ENCODE measurements at places on chromosomes 12 and 14.

- DNase-seq, result no peak
Observed at GRCh38 chr12:39571351-39571750, 48.3 kb downstream of the ABCD2 start.

DNA sequence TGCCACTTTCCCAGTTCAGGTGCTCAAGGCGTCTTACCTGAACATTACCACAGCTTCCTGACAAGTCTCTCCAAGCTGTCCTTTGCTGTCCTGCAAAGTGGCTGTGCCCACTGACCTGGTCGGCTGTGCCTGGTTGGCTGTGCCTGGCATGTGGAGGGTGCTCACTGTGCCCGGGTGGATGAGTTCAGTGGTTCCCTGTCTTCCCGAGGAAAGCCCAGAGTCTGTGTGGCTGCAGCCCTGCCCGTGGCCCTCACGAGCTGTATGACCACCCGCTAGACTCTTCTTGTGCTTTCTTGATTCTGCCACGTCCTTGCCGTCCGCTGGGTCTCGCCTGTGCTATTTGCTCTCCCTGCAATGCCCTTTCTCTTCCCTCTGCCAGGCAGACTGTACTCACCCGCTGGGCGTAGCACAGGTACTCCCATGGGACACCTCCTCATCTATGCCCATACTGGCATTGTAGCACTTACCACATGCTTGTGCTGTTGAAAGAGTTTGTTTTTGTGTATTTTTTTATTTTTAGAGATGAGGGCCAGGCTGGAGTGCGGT lies 95.9 kb downstream of the TSPAN9 start:
- no peak for DNase-seq

GRCh38 chr12:26058308-26058707 lies 66.5 kb downstream of the BHLHE41 start:
- peak; percentile 10 for DNase-seq

- peak; percentile 27 for DNase-seq
Observed at GRCh38 chr12:30796891-30797371, 42.2 kb upstream of the CAPRIN2 start.

GRCh38 chr14:100747021-100747586 lies 20.4 kb downstream of the DLK1 start:
- DNase-seq, result no peak

GRCh38 chr14:52067873-52068614 lies 815 bp downstream of the NID2 start:
- peak; percentile 43 for DNase-seq

DNA sequence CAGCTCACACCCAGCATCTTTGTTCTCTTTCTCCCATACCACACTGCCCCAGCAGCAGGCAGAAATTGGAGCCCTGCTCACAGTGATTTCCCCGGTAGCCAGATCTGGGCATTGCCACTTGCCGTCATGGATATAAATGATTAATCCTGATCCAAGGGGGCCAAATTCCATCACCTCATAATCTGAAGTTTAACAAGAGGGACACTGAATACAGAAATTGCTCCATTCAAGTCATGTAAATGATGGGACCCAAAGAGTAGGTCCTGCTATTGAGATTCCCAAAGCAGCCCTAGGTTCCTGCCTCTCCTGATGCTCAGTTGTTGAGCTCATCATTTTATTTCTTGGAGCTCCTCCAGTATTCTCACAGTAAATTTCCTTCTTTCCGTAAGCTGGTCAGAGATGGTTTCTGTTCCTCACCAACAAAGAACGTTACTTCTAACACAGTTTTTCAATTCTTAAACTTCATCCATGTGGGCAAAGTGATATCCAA lies 11.7 kb downstream of the ITPR2 start:
- DNase-seq, result no peak

DNA sequence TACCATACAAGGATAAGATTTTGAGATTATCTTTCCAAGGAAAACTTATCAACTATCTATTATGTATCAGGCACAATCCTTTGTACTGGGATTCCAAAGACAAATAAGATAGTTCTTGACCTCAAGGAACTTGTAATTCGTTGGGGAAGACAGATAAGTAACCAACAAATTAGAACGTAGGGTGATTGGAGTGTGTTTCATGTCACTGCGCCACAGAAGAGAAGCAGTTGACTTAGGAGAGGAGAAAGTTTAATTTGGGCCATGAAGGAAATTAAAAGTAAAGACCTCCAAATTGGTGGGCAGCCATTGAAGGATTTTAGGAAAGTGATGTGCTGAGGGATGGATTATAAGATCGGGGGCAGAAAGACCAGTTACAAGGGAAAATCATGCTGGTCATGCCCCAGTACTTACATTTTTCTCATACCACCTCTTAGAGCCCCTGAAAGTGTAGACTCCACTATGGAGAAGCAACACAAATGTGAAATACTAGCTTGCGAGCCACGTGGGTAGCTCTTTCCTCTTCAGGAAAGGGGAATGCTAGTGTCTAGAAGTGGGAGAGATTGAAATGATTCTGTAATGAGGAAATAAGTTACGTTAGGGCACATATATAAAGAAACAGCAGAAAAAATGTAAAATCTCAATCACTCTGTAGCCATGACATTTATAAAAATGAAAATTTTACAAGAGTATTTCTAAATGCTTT lies 148.7 kb downstream of the ETV6 start:
- no peak for DNase-seq

- DNase-seq, result no peak
Observed at GRCh38 chr12:42923583-42923982, 334.0 kb upstream of the PRICKLE1 start.

- no peak for DNase-seq
Observed at GRCh38 chr12:778615-779014, 26.2 kb downstream of the WNK1 start.

- peak; percentile 54 for DNase-seq
Observed at GRCh38 chr12:116534311-116535121, 24.7 kb upstream of the MAP1LC3B2 start.

GRCh38 chr12:24177889-24178288 lies 228.4 kb upstream of the SOX5 start:
- no peak for DNase-seq

- no peak for DNase-seq
Observed at GRCh38 chr12:97948591-97948990, 486.0 kb downstream of the RMST start.

- DNase-seq, result no peak
Observed at GRCh38 chr12:95054206-95054605, 19.2 kb downstream of the NR2C1 start.

GRCh38 chr12:69906411-69907216 lies 81.6 kb downstream of the MYRFL start:
- DNase-seq, result no peak

DNA sequence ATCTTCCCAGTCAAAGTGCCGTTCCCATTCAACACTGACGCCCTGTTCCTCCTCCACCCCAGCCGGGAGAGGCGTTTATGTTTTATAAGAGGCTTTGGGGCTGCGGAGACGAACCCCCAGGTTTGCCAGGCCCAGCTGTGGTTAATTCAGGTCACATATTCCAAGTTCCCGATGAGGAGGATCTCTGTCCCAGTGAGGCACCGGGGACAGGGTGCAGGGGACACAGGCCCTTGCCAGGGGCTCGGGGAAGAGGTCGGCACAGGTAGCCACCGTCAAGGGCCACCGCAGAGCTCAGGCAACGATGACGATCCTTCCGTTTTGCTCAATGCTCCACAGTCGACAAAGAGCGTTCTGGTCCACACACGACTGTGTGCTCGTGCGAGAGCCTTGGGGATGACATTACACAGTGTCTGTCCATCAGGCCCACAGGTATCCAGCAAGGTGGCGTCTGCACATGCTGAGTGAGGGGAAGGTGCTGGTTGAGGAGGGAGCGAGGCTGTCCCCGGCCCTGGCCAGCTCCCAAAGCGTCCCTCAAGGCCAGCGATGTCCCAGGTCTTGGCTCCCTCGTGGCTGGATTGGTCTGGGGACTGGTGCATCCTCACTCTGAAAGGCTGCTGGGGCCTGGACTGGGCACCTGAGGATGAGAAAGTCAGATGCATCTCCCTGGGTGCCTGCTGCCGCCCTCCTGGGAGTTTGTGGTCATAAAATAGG lies 189.2 kb upstream of the C14orf180 start:
- no peak for DNase-seq

GRCh38 chr14:25231004-25231403 lies 181.1 kb upstream of the STXBP6 start:
- DNase-seq, result no peak

DNA sequence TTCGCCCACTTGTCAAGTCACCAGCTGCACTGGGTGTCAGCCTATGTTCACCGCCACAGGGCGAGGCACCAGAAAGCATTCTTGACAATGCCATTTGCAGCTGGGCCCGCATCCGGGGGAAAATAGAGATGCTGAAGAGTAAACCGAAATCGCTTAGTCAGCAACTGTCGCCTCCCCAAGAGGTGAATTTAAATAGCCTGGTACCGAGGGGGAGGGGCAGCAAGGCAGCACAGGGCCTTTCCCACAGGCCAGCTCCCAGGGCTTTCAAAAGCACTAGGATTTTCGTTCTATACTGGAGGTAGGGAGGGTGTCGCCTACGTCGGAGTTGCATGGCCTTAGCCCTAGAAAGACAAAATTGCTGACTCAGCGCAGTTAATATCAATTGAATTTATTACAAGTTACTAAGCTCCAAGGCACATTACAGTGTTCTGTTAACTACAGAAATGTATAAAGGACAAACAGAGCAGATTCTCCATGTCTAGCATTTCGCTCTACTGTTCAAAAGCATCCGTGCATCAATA lies 4.3 kb downstream of the IRF2BPL start:
- peak; percentile 71 for DNase-seq

DNA sequence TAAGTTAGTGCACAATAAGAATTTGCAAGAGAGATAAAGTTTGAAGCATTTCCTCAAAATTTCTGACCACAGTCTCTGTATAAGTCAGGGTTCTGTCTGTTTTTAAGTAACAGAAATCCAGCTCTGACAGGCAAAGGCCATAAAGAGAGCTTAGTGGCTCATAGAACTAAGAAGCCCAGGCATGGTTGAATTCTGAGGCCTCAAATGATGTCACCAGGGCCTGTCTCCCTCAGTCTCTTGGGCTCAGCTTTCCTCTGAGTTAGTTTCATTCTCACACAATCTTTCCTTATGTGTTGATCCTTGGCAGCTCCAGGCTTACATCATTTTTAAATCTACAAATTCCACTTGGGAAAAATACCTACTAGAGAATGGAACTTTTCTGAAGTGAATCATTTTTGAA lies 173.4 kb upstream of the ATP2B1 start:
- no peak for DNase-seq

- DNase-seq, result no peak
Observed at GRCh38 chr12:27427824-27428223, 18.7 kb upstream of the SMCO2 start.

DNA sequence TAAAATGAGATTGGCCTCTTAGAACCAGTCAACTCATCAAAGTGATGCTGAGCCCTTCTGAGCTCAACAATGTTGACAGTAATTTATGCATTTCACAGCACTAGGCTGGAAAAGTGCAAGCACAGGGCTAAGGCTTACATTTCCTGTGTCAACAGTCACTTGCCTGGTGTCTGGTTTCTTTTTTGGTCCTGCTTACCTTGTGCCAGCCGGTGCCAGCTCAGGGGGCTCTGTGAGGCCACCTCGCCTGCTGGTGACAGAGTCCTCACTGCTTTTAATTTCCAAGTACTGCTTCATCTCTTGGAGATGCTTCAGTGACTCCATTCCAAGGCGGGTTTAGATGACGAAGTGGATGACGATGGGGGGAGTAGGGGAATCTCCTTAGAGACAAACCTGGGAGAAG lies 53.1 kb upstream of the KCNA1 start:
- no peak for DNase-seq

- DNase-seq, result no peak
Observed at GRCh38 chr14:52082903-52083302, 14.0 kb upstream of the NID2 start.

GRCh38 chr12:30806989-30807694 lies 52.4 kb upstream of the CAPRIN2 start:
- DNase-seq, result peak; percentile 69

DNA sequence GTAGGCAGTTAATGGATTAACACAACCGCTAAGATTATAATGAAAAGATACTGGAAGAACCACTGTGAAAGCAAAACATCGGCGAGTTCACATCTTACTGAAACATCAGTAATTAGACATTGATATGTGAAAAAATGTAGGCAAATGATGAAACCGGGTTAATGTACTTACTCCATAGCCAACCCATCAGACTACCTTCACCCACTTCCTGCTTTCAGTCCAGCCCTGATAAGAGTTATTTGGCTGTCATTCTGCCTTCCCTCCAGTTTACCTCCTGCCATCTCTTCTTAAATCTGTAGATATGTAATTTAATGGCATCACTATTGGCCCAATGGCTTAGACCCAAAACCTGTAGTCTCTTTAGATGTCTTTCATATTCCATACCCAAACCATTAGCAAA lies 46.0 kb upstream of the LGR5 start:
- no peak for DNase-seq

DNA sequence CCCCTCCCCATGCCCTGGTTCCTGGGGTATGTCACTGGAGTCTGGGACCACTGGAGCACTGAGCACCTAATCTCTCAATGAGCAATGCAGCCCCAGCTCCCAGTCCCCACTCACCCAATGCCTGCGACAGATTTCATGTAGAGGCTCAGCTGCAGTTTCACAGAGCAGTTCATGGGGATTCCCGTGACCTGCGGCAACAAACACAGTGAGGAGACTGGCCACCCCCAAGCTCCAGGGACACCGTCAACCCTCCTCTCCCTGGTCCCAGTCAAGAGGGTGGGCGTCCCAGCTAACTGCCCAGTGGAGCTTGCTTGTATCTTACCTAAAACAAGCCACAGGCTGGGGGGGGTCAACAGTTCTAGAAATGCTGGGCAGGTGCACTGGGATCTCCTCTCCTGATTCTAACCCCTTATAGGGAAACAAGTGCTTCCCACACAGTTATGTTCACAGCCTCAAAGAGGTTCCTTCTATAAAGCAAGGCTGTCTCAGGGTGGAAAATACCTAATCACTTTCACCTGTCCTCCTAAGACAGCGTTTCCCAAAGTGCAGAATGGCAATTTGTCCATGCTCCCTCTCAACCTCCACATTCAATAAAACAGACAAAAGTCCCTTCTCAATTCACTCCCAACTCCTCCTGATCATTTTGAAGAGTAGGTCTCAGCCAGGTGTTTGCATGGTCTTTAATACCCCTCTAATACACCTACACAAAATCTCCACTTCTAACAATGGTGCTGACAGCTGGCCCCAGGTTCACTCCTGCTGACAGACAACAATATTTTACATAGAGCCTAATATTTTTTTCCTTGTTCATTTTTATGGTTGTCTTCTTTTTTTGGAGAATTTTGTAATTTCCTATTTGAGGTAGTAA lies 68.3 kb downstream of the SCARB1 start:
- no peak for DNase-seq

DNA sequence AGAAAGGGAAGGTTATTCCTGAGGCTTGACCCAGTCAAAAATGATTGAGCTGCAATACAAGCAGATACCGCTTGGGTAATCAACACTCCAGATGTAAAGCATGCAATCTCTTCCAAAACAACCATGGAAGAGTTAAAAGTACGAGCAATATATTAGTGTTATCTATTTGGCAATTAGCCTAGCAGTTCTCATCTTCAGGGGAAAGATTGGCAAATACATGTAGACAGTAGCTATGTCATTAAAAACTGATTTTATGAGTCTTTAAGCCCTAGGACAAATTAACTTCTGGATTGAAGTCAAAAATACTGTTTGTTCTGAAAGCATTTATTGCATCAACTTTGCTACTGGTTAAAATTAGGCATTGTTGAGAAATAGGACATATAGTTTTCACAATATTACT lies 9.3 kb upstream of the GYS2 start:
- no peak for DNase-seq

Data from NCI-H526 (cell line).